Cardiac fibroblast (primary cell): ENCODE measurements at places on chromosomes 5 and 9.
A peak's percentile ranks its signal among the peaks of the same experiment; 100 is the strongest.

DNA sequence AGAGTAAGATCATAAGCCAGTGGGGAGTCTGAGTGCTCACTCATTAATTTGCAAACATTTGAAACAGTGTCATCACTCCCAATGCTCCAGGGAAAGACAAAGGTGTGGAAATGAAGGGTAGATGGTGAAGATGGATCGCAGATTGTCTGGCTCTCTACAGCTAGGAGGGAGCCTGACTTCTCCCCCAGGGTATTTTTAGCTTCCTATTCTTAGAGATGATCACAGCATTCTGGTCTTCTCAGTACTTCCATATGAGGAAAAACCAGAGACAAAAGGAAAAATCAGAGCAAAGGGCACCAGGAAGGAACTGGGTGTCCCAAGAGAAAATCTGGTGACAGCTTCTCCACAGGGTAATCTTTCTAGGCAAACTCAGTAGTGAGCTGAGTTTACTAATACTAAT is 401.9 kb upstream of the GRIA1 start:
- no peak for DNase-seq

DNA sequence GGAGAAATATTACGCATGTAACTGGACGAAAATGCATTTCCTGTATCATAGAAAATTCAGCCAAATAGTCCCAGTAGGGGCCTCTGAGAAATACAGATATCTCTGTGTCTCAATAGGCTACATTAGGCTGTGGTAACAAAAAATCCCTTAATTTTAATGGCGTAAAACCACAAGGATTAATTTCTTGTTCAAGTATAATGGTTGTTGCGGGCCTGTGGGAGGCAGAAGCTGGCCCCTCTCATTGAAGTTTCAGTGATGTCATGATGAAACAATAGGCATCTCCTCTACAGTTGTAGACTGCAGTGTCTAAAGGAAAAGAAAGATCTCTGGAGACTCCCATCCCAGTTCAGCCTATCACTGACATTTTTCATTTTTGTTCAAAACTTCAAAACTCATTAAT is 1625.6 kb upstream of the C9orf72 start:
- DNase-seq, result no peak

- DNase-seq, result no peak
Observed at GRCh38 chr9:20240498-20240897, 381.8 kb downstream of the MLLT3 start.

DNA sequence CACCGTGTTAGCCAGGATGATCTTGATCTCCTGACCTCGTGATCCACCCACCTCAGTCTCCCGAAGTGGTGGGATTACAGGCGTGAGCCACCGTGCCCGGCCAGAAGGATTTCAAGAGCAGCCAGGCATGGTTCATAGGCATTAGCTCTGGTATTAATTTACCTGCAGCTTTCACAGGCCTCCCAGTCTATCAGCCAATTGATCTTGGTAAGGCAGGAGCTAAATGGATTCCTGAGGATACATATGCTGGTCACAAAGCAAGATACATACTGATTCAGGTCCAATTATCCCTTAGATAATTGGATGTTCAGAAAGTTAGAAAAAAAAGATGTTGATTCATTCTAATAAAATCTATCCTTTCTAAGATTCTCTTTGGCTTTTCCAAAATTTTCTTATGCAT is 487.1 kb downstream of the TLE1 start:
- no peak for DNase-seq

DNA sequence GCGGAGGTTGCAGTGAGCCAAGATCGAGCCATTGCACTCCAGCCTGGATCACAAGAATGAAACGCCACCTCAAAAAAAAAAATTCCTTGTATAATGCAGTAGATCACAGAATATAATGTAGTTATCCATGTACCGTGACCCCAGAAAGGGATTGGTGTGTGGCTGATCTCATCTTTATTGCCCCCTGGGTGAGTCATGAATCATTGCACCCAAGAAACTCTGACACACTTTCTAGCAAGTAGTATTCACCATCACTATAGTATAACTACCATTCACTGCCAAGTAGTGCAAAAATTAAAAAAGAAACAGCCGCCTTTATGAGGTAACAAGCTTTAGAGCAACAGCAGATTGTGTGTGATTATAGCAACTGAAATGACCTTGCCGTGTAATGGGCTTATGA is 23.7 kb upstream of the ANKH start:
- DNase-seq, result no peak

- DNase-seq, result no peak
Observed at GRCh38 chr5:76487821-76488220, 84.7 kb downstream of the IQGAP2 start.

GRCh38 chr9:91541734-91542133 is 118.1 kb upstream of the NFIL3 start:
- DNase-seq, result no peak

DNA sequence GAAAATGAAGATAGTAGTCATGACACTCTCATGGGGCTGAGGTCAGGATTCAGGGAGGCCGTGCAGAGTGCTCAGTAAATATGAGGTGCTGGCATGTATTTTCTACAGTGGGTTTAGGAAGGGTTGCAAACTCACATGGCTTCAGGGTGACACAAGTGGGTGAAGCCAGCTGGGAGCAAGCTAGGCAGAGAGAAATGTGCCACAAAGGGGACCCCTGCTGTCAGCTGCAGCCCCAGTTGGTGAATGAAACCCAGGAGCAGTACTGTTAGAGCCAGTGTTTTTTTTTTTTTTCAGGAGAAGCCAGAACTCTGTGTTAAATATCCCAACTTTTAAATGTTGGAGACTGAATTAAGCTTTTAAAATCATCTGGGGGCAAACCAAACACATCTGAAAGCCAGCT is 75.3 kb downstream of the INSYN2B start:
- no peak for DNase-seq

- no peak for DNase-seq
Observed at GRCh38 chr5:2697041-2697440, 54.4 kb downstream of the IRX2 start.

GRCh38 chr9:7965063-7965462 is 165.5 kb upstream of the DMAC1 start:
- no peak for DNase-seq

- peak; percentile 91 for DNase-seq
Observed at GRCh38 chr5:131379723-131380122, 115.9 kb downstream of the CDC42SE2 start.

DNA sequence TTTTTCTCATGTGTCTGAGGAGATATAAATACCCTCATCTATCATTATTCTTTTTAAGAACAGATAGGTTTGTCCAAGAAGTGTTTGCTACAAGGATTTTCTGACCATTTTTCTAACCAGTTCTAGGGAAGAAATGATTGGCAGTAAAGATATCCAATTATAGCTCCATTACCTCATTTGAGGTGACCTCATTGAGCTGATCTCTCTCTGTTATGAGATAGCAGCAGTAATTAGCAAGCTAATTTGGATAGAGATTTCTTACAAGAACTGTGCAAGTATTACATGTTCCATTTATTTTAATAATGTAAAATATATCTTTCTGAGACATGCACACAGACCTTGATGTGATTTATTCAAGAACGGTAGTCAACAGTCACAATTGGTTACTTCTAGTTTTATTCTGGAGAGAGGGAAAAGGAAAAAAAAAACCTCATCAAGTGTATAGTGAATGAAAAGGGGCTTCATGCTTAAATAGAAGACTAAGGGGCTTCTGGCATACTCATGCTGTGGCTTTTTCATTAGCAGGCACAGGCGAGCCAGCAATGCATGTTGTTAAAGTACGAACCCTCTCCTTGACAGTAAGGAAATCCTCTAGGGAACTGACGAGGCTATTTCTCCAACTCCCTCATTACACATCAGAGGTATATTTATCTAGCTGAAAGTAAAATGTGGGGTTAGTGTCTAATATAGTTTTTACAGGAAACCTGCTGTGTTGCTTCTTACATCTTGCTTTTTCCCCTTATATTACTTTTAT is 127.3 kb downstream of the NUDT12 start:
- DNase-seq, result peak; percentile 87

GRCh38 chr9:124812441-124812876 is 35.5 kb downstream of the OLFML2A start:
- DNase-seq, result peak; percentile 92

DNA sequence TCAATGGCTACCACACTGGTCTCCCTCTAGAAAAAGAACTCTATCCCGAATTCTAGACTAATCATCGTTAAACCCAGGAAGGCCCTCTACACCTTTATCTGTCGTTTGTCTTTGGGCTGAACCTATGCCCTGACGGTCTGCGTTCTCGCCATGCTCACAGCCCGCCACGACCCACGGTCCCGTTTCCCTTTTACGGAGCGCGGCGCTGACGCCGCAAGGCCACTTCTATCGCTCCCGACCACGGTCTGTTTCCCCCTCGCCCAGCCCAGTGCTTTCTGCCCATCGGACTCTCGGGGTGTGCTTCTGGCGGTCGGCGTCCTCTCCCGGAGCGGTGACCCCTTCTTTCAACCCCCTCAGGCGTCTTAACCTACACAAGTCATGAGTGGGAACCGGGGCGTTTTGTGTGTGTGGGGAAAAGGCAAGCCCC is 974 bp downstream of the C9orf40 start:
- peak; percentile 32 for DNase-seq

- no peak for DNase-seq
Observed at GRCh38 chr9:70811638-70812037, 309.8 kb downstream of the TRPM3 start.

DNA sequence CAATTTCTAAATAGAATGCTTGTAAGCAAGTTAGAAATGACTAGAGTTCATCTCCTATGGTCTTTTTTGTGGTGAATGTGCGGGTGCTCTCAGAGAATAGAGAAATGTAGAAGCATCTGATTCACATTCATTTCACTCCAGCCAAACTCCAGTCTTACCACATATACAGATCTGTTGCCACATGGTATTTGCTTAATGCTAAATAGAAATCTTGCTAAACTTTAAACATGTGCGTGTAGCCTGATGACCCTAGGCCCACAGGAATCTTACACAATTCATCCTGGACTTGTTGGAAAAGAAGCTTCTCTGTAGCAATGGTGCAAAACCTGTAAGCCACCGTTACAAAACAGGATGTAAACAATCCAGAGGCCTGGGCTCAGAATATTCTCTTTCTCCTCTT is 135.2 kb downstream of the PCSK1 start:
- DNase-seq, result peak; percentile 94

DNA sequence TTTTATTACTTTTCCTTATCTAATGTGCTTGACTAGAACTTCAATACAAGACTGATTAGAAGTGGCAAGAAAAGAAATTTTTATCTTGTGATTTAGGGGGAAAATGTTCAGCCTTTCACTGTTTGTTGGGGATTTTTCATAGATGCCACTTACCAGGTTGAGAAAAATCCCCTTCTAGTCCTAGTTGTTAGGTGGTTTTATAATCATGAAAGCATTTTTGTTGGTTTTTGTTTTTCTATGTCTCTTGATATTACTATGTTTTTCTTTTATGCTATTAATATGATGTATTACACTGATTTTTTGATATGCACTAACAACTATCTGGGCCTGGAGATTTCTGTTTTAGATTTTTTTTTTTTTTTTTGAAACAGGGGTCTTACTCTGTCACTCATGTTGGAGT is 134.0 kb downstream of the PARP8 start:
- no peak for DNase-seq

- no peak for DNase-seq
Observed at GRCh38 chr5:179333796-179334761, 11.2 kb downstream of the ADAMTS2 start.

- DNase-seq, result no peak
Observed at GRCh38 chr5:88782571-88782970, 100.4 kb downstream of the MEF2C start.

GRCh38 chr9:124330011-124330697 is 72.4 kb downstream of the NEK6 start:
- DNase-seq, result no peak

GRCh38 chr5:23269981-23270380 is 237.4 kb upstream of the PRDM9 start:
- DNase-seq, result no peak

- no peak for DNase-seq
Observed at GRCh38 chr9:122657527-122657926, at the start of gene OR1B1. TSS of gene OR1B1 (minus strand) at chr9:122657627.

DNA sequence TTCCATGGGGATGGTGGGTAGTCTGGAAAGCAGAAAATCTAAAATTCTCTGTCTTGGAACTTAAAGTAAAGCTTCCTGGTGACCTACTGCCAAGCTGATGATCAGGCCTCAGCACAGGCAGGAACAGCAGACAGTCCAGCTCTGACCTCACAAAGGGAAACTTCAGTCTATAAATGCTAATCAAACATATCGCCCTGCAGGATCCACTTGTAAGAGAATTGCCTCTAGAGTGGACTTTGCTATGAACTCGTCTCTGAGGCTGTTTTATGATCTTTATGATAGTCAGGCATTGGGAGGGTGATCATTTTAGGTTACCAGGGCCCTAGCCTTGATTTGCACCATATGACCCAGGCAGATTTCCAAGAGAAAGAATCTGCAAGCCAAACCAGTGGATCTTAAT is 67.6 kb upstream of the SELENOP start:
- DNase-seq, result no peak

DNA sequence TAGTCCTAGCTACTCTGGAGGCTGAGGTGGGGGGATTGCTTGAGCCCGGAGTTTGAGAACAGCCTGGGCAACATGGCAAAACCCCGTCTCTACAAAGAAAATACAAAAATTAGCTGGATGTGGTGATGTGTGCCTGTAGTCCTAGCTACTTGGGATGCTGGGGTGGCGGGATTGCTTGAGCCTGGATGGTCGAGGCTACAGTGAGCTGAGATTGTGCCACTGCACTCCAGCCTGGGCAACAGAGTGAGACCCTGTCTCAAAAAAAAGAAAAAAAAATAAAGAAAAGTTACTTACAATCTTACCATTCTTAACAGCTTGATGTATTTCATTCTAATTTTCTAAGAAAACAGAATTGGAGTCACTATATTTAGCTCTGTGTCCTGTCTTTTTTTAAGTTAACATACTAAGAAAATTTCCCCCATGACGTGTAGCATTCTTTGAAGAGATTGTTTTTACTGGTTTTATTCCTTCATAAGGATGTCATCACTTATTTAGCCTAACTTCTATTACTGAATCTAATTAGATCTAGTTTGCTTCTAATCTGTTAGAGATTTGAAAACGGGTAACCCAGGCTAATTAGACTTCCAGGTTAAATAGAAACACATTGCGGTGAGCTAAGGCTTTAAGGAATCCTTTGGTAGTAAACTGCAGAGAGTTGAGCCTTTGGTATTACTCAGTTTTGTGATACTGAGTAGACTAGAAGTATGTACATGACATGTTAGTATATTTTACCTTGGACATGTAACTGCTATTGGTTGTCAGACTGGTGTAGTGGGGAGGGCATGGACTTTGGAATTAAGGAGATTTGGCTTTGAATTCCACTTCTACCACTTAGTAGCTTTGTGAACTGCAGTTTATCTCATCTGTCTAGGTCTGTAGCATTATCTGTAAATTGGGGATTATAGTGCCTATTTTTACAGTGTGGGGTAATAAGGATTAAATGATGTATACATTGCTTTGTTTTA is 24.0 kb downstream of the HSPA4 start:
- peak; percentile 25 for DNase-seq
